ENCODE measurements at places on chromosomes 16 and 17. TPM values are rescaled to one million over a fixed set of nuclear protein-coding genes. Genes with fewer than 3 reads are reported as not detected.

- no peak overlapping the region for H3K4me3 ChIP-seq
- no peaks in the 10 kb centered on the region for H3K27me3 ChIP-seq
- no peaks in the 10 kb centered on the region for H3K4me1 ChIP-seq
- no peak overlapping the region for H3K27ac ChIP-seq
These were observed 16.7 kb downstream of the MMP28 start for GRCh38 chr17:35778641-35779196.

Gene KRTAP9-2
- total RNA-seq: not detected

Gene TMC8
- total RNA-seq: 57.9 TPM

Gene RAMP2
- total RNA-seq: not detected

Gene TBC1D3G
- not detected for total RNA-seq

GRCh38 chr17:10243883-10244844 lies 45.8 kb upstream of the GAS7 start:
- peaks cover 7% of the 10 kb centered on the region for H3K4me1 ChIP-seq
- no peaks in the 10 kb centered on the region for H3K36me3 ChIP-seq
- no peak for DNase-seq

DNA sequence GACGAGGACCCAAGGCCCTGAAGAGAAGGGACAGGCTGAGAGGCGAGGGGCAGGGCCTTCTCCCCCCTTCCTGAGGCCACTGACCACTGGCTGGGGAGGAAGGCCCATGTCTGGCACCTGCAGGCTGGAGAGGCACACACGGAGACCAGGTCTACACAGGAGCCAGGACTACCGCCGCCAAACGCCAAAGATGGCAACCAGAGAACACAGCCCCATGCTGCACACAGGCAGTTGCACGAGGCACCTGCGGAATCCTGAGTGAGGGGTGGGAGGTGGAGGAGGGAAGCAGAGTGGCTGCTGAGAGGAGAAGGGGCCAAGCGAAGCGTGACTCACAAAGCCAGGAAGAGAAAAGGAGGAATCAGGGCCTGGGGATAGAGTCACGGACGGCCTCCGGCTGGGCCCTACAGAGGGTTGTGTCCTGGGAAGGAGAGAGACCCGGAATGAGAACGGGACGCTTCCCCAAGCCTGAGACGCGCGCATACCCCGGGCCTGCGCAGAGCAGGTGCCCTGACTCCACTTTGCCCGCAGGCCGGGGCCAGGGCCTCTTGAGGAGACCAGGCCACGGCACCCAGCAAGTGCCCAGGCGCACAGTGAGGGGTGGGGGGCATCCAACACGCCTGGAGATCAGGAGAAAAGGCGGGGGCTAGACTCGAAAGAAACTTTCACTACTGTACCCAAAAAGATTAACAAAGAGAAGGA lies 28.7 kb upstream of the C16orf95 start:
- no peaks in the 10 kb centered on the region for H3K4me1 ChIP-seq
- no peaks in the 10 kb centered on the region for H3K27me3 ChIP-seq
- H3K36me3 ChIP-seq: peaks cover 2% of the 10 kb centered on the region
- DNase-seq: no peak
- no peak overlapping the region for H3K27ac ChIP-seq

Gene C1QTNF1
- not detected for total RNA-seq
